ENCODE measurements at places on chromosomes 11 and 22.

- DNase-seq: no peak
Observed at GRCh38 chr11:71210861-71211260, 41.5 kb downstream of the SHANK2 start.

DNA sequence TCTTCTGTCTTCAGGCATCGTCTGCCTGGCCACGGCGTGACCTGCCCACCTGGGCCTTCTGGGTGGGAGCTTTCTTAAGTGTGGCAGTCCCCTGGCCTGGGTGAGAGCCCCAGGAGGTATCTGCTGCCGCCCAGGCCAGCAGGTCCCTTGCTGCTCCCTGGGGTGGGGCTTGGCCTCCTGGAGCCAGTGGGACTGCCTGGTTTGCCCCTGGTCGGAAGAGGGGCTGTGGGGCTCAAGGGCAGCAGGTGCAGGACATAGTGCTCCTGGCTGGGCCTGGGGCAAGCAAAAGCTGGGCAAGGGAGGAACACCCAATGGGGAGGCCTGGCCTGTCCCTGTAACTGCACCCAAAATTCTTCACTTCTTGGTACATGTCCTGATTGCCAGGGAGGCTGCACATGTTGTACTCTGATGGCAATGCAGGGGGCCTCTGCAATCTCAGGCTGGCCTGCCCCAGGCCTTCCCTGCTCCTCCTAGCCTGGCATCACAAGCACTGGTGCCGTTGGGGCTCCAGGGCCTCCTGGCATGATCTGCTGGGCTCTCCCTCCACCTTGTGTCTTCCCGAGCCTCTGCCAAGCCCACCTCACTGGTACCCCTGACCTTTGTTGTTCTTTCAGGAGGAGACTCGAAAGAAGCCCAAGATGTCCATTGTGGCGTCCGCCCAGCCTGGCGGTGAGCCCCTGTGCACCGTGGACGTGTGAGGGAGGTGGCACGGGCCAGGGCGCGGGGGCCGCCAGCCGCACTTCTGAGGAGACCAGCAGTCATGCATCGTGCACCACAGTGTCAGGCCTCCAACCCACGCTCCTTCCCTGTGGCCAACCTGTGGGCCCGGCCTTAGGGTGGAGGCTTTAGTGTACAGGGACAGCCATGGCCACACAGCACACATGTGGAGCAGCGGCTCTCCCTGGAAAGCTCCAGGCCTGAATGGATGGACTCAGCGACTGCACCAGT is 6.2 kb upstream of the RANBP1 start:
- no peak for DNase-seq

DNA sequence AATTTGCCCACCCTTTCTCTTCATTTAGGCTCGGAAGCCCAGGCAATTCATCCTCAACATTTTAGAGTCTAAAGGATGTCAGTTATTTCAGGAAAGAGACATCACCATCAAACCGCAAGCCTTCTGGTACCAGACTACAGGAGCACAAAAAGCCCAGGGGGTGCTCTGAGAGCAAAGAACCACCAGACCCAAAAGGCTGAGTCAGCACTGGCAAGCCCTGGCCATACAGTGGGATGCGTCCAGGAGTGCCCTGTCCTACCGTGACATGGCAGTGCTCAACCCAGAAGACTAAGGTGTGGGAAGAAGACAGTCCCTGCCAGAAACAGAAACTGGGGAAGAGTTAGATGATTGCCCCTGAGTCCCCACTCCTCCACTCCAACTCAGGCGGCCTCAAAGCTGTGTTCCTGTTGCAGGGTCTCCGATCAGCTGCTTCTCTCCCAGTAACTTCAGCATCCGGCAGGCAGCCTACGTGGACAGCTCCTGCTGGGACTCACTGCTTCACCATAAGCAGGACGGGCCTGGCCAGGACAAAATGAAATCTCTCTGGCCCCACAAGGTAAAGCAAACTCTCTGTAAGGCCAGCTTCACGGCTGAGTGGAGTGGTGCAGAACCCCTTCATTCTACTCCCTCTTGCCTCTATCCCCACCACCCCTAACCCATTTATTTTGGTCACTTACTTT is 1.5 kb downstream of the PANX3 start:
- no peak for DNase-seq

DNA sequence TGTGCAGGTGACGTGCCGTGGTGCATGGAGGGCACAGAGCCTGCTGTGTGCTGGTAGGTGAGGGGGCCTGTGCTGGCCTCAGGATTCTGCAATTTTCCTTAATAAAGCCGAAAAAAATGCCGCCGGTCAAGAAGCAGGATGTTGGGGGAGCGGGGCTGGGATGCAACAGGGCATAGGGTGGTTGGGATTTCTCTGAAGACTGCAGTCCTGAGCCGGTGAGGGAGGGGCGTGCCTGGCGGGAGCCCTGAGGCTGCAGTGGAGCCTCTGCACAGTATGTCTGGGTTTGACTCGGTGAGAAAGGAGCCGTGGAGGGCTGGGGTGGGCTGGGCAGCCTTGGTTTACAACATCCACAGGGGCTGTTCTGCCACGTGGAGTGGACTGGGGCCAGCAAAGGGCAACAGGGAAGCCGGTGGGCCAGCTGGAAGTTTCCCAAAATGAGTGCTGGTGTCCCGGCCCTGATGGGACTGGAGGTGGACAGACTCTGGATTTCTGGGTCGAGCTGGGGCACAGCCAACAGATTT is 1.3 kb downstream of the CDHR5 start:
- DNase-seq: no peak

Measured in stimulated activated naive CD4-positive, alpha-beta T cell treated with Interleukin-2 at 50 U/mL for 16 hours (primary cell).